DMS 273 treated with DMSO at 0.1 percent for 48 hours (cell line): ENCODE measurements at places on chromosomes 4 and X.

- DNase-seq, result no peak
These were observed 17.4 kb downstream of the SORCS2 start for GRCh38 chr4:7209699-7210098.

DNA sequence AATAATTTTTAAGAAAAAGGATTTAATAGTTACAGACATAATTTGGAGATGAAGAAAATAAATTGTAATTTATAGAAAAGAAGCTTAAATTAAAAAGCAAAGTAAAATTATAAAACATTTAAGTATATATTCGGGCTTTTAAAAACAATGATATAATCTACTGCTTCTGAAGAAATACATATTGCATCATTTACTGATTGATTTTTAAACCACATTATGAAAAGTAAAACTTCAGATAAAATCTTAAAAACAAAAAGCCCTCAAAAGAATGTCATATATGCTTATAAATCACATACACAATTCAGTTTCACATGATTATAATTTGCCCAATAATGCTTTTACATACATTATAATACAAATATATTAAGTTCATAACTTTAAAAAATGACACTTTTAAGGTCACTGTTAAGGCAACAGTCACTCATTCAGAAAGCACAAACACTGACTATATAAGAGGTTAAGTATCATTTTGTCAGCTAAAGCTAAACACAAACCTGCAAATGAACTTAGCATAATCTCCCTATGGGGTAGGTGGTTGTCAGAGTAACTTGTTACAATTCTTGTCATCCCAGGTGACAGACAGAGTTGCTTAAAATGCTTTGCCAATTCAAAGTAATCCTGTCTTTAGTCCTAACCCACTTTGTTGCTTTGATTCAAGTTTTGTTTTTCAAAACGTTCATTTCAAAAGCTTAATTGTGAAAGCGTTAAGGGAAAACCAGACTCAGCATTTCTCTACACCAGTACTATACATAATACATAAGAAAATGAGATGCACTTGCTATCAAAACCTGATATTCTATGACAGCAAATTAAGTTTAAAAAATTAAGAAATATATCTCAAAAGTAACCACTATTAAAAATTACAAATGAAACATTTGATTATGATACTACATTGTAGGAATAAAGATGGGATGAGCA, 90.6 kb upstream of the MAB21L2 start:
- no peak for DNase-seq

- no peak for DNase-seq
These were observed 41.0 kb downstream of the BEX3 start for GRCh38 chrX:103417370-103417769.

- DNase-seq, result no peak
These were observed 62.0 kb downstream of the MBNL3 start for GRCh38 chrX:132426695-132427281.

- DNase-seq, result no peak
These were observed 8.3 kb downstream of the GPRIN3 start for GRCh38 chr4:89299153-89299791.

- no peak for DNase-seq
These were observed 122.2 kb upstream of the PRKG2 start for GRCh38 chr4:81337211-81337610.

- DNase-seq, result peak; percentile 48
These were observed at the start of gene SETD7 for GRCh38 chr4:139556071-139556723. Gene SETD7 (minus strand): TSS chr4:139556219. CDS start chr4:139556137, 82 bp downstream.

DNA sequence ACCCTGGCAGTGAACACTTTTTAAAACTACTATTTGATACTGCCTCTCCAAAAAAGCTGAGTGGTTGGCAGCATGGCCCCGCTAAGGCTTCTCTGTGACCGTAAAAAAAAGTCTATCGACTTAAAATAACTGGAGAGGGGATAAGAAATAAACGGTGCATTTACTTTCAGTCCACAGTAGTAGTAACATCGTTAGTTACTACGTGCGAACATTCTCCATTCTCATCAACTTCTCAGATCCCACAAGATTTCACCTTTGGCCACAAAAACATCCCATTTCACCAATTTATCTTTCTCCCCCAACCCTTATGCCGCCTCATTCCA, 524 bp upstream of the EXOSC9 start:
- DNase-seq, result no peak

DNA sequence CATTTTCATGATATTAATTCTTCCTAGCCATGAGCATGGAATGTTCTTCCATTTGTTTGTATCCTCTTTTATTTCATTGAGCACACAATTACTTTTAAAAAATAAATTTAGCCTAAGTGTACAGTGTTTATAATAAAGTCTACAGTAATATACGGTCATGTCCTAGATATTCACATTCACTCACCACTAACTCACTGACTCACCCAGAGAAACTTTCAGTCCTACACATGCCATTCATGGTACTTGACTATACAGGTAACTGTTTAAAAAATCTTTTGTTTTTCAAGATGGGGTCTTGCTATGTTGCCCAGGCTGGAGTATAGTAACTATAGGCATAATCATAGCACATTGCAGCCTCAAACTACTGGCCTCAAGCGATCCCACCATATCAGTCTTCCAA, 348.1 kb downstream of the RAPGEF2 start:
- no peak for DNase-seq

- DNase-seq, result peak; percentile 46
These were observed at the start of gene TSPAN5 for GRCh38 chr4:98658287-98659105. Gene TSPAN5 (minus strand): TSS chr4:98658611.

GRCh38 chr4:95539106-95539505, 9.7 kb downstream of the UNC5C start:
- no peak for DNase-seq

DNA sequence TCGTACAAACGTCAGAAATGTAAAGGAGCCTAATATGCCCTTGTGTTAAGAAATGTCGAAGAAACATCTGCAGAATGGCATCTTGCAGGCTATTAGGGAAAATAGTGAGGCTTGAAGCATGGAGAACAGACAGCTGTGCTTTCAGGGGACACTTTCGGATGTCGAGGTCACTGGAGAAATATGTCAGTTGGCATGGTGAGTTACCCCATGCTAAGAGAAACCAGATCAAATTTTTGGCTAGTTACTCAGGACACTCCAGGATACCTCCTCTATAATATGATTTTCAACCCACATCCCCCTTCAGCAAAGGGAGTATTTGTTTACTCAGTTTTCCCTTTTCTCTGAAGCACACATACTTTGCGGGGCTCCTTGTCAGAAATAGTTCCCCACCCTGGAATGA, 171.4 kb downstream of the GPC3 start:
- DNase-seq, result no peak

DNA sequence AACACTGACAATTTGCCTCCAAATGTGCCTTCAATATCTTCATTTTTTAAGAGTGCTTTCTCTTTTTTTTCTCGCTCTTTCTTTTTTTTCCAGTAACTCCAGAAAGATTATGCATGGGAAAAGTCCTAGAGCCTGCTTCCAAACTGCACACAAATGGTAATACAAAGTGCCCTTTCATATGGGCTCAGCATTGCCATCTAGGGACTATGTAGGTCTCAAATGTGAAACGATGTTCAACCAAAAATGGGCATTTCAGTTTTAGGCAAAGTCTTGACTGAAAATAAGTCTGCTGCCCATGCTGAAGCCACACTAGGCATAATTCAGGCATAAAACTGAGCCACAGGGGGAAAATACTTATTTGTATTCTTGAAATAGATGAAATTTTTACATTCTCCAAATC, 65.6 kb downstream of the SYNPO2 start:
- no peak for DNase-seq

DNA sequence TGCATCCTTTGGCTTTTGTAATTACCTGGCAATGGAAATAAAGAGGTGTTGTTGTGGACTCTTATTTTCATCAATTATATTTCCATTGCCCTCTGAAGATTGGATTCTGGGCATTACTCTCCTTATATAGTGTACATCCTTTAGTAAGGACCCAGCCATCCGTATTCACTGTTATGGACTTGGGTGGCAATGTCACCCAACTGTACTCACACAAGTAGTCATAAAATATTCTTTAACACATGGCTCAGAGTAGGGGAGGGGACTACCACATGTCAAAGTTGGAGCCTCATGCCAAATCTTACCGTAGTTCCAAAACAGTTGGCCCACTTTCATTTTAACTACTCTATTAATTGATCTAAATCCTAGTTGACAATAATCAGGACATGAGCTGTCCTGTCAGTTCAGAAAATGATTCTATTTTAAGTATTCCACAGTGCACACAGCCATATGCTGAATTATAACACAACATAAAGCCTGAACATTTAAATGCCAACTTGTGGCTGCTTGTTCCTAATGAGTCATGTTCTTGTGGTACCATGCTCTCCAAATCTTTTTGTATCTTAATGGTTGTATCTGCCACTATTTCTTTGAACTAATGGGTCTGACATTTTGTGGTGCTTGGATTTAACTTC, 4.9 kb downstream of the FRAS1 start:
- peak; percentile 71 for DNase-seq

DNA sequence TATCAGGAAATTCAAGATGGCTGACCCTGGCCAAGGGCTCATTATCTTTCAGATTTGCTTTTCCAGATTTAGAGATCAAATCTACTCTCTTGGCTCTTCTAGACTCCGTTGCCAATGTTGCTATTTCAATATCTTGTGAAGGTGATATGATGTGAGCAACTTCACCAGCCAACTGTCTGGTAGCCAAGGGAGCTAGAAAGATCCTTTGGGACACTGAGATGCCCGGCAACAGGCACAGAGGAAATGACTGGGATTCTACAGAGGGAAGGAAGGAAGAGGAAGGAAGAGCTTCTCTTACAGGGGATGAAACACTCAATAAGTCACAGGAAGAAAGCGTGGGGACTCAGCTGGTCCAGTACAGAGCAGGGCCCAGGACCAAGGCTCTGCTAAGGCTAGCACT, 121.9 kb upstream of the GPC4 start:
- no peak for DNase-seq

DNA sequence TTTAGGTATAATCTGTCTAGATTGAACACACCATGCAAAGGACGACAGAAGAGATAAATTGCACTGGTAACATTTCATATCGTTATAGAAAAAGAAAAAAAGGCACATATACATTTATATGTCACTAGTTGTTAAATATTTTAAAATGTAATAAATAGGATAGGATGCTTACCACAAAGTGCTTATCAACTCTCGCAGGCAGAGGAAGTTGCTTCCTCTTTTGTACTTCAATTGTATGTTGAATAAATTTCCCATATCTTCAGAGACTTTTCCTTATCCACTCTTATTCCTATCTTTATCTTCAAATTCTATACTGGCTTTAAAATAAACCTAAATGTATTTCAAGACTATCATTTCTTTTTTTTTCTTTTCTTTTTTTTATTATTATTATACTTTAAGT, 163.3 kb upstream of the SPOCK3 start:
- no peak for DNase-seq

DNA sequence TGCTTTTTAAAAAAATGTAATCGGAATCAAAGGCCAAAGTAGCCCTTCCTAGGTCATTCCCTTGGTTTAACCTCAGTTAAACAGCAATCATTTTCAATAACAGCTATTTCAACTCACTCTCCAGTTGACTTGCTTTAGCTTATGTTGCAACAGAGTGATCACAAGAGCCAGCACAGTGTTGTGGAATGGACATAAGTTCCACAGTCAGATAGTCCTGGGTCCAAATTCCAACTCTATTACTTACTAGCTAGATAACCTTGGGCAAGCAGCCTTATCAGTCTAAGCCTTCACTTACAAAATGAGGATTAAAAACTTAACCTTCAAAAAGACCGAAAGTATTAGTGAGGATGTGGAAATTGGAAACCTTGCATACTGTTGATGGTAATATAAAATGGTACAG, 9.2 kb upstream of the GPC3 start:
- DNase-seq, result no peak

DNA sequence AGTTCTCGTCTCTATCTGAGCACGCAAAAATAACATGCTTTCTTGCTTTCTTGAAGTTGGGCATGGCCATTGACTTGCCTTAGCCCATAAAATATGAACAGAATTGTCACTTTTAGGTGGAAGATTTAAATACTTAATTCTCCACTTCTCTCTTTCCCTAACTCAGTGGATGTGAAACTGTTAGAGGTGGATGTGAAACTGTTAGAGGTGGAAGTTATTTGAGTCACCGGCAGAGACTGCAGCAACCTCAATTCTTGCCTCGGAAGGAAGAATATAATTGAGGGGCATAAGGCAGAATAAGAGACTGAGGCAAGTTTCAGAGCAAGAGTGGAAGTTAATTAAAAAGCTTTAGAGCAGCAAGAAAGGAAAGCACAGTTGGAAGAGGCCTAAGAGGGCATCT, 2.8 kb upstream of the PARM1 start:
- no peak for DNase-seq

GRCh38 chr4:88575186-88575585, 17.1 kb upstream of the HERC3 start:
- no peak for DNase-seq

DNA sequence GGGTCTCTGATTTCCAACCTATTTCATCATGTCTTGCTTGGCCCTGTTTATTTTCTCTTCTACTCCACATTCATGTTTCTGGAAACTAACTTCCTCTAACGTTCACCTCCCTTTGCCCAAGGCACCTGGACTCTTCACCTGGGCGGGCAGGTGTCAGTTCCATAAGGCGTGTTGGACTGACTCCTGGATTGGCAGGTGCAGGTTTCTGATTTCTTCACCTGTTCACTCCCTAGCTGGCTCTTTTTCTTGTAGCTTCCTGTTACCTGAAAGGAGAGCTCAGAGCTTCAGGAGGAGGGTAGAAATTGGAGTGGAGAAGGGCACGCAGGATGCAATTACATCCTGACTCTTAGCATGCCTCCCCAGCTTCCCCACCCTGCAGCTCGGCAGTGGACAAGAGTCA, 350.8 kb upstream of the KLF3 start:
- no peak for DNase-seq

GRCh38 chrX:97616883-97617530, 733.3 kb downstream of the RPA4 start:
- DNase-seq, result no peak

GRCh38 chr4:19993242-19993641, 258.5 kb upstream of the SLIT2 start:
- DNase-seq, result no peak

- DNase-seq, result no peak
These were observed 277.9 kb downstream of the ADGRA3 start for GRCh38 chr4:22237846-22238494.

DNA sequence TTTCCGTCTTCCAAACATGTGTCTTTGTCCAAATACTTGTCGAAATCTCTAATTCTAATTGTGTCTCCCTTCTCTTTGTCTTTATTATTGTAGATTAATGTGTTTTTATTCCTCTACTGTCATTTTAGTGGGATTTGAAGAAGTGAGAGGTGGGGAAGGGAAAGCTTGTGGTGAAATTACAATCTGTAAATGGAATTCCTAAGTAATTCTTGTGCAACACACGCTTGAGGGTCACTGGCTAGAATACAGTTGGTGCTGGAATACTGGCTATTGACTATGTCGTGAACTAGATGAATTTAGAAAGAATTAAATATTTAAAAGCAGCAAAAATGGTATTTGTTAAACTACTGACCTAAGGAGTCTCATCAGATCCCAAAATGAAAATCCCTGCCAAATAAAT, 10.7 kb upstream of the FNIP2 start:
- DNase-seq, result no peak
